ENCODE measurements at places on chromosomes 7 and 10.
A peak's percentile ranks its signal among the peaks of the same experiment; 100 is the strongest.

- no peak for DNase-seq
Observed at GRCh38 chr10:110327262-110327914, 22.7 kb upstream of the SMNDC1 start.

DNA sequence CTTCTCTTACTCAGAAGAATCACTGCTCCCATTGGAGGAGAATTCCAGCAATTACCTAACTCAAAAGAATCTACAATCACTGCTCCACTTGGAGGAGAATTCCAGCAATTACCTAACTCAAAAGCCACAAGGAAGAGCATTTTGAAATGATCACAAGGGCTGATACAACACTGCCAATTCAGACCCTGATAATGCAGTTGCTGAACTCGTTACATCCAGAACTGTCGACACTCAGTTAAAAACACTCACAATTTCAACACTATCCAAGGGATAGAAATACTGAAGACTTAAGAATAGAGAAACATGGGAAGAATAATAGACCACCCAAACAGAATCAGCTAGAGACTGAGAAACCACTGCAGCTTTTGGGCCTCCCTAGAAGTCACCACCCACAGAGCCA is 27.8 kb downstream of the AFAP1L2 start:
- DNase-seq, result no peak

GRCh38 chr7:392822-393221 is 102.9 kb downstream of the FOXL3 start:
- DNase-seq, result no peak

- no peak for DNase-seq
Observed at GRCh38 chr7:35419391-35419755, 165.5 kb upstream of the TBX20 start.

GRCh38 chr7:26777385-26777784 is 87.0 kb downstream of the SKAP2 start:
- no peak for DNase-seq

GRCh38 chr10:17290226-17290625 is 62.2 kb downstream of the VIM start:
- DNase-seq, result peak; percentile 31

DNA sequence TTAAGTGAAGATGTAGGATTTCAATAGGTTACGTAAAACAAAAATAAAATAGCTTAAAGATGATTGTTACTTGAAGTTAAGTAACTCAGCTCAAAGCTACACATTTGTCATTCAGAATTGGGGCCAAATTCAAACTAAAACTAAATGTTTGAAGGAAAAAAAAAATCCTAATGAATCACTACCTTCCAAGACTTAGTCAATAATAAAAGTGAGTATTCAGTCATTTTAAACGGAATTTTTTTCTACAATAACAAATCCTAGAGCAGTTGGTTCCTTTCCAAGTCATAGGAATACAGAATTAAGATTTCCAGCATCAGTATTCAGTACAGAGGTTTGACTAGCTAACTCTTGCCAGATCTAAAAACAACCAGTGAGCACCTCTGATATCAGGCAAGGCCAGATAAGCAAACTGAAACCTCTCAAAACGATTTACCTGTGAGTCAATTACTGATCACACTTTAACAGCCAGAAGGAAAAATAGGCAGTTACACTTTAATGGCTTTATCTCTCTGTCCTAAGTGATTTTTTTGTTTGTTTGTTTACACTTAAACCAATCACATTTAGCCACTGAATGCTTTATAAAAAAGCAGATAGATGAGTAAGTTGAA is 669.8 kb upstream of the ANKRD30A start:
- no peak for DNase-seq

GRCh38 chr10:58593008-58593407 is 80.3 kb downstream of the BICC1 start:
- no peak for DNase-seq

DNA sequence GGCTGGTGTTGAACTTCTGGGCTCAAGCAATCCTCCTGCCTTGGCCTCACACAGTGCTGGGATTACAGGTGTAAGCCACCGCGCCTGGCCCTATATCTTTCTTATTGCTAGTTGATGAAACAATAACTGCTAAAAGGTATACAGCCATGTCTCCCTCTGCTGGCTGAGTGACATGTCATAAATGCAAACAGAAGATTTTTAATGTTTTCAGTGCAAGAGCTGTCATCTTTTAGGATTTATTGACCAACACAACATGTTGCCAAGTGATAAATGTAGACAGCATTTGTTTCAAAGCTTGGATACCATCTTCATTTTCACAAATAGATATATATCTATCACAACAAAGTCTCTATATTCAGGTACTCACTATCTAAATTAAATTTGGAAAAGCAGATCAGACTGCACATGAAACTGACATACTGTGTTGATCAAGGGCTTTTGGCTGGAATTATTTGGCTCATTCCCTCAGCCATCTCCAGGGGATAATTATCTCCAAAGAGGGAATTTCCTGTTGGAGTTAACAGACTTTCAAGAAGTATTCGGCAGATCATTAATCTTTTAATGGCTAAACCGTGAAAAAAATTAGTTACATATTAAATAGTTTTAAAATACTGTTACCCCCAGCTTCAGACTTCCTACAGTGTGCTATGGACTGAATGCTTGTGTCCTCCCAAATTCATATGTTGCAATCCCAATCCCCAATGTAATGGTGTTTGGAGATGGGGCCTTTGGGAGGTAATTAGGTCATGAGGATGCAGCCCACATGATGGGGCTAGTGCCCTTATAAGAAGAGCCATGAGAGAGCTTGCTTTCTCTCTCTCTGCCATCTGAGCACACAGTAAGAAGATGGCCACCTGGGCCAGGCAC is 41.3 kb upstream of the SRPK2 start:
- no peak for DNase-seq

Measured in HEK293T (cell line).